Right ventricle myocardium inferior (tissue), 1 donor: ENCODE measurements at places on chromosomes 2 and 18.

GRCh38 chr18:48314690-48315089 is 94.5 kb downstream of the ZBTB7C start:
- DNase-seq = no peak

DNA sequence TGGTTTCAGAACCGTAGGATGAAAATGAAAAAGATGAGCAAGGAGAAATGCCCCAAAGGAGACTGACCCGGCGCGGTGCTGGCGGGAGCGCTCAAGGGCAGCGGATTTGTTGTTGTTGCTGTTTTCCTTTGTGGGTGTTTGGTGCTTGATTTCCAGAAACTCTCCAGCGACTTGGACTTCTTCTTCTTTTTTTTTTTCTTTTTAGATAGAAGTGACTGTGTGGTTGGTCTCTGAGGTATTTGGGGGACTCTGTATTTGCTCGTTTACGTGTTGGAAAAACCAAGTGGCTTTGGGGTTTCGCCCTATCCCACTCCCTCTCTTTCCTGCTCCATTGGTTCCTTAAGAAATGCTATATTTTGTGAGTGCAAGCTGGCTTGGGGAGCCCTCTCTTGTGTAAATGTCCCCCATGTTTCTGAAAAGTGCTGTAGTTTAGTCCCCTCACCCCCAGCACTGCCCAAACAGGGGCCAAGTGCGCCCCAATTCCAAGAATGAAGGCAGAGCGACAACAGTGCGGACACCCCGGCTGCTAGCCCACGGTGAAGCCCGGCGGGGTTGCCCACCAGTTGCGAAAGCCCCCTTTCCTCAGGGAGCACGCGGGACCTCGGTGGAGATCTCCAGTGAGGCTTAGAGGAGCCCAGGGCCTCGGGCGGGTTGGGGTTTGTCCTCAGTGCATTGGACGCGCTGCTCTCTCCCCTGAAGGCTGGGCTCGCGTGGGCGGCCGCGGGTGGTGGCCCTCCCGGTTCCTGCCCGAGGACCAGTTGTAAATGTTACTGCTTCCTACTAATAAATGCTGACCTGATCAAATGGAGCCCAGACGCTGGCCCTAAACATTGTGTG is 1.8 kb downstream of the HOXD9 start:
- DNase-seq = no peak

DNA sequence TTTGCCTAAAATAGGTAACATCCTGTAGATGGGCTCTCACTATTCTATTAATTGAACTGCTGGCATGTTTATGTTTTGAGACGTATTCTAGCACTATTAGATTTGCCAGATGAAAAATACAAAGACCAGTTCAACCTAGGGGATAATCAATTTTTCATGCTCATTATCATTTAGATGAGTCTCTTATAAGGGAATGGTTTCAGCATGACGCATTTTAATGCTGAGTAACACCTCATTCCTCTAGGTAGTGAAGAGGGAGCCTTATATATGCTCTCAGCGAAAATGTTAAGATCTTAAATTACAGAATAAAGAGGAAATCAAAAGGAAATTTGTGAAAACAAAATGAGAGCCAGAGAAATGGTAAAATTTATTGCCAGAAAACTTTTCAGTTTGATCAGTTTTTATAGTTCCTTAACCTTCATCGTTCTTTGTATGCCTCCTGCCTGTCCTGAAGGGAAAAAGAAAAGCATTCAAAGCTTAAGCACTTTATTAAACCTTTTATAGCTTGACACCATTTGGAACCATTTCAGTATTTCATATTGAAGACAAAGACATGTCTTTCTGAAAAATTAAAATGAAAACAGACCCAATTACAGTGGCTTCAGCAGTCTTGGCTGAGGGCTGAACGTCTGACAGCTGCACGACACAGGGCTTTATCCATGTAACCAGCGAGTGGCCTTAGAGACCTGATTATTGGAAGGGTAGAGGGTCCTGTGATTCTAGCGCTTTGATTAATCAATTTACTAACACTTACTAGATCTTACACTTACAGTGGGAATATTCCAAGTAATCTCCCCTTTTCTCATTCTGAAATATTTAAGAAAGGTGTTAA is 112.8 kb downstream of the ADCYAP1 start:
- no peak for DNase-seq

DNA sequence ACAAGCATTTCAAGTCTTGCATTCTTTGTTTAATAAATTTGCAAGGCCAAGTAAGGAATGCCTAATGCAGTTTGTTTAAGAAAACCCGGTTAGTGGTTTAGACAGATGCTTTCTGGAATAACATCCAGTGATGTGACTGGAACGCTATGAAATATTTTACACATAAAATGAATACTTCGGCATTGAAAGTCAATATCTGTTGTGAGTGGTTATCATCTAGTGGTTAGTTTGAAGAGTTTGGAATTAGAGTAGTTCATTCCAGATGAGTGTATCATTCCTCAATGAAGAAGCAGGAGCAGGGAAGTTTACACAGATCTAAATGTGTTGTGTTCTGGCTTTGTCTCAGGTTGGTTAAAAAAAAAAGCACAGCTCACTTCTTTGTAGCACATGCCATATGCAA is 608.0 kb upstream of the PIK3C3 start:
- no peak for DNase-seq

DNA sequence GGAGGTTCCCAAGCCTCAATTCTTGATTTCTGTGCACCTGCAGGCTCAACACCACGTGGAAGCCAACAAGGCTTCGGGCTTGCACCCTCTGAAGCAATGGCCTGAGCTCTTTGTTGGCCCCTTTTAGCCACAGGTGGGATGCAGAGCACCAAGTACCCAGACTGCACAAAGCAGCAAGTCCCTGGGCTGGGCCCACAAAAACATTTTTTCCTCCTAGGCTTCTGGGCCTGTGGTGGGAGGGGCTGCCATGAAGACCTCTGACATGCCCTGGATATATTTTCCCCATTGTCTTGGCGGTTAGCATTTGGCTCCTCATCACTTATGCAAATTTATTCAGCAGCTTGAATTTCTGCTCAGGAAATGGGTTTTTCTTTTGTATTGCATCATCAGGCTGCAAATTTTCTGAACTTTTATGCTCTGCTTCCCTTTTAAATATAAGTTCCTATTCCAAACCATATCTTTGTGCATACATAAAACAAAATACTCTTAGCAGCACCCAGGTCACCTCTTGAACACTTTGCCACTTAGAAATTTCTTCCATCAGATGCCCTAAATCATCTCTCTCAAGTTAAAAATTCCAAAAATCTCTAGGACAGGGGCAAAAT is 9.0 kb upstream of the MATN3 start:
- DNase-seq = no peak

DNA sequence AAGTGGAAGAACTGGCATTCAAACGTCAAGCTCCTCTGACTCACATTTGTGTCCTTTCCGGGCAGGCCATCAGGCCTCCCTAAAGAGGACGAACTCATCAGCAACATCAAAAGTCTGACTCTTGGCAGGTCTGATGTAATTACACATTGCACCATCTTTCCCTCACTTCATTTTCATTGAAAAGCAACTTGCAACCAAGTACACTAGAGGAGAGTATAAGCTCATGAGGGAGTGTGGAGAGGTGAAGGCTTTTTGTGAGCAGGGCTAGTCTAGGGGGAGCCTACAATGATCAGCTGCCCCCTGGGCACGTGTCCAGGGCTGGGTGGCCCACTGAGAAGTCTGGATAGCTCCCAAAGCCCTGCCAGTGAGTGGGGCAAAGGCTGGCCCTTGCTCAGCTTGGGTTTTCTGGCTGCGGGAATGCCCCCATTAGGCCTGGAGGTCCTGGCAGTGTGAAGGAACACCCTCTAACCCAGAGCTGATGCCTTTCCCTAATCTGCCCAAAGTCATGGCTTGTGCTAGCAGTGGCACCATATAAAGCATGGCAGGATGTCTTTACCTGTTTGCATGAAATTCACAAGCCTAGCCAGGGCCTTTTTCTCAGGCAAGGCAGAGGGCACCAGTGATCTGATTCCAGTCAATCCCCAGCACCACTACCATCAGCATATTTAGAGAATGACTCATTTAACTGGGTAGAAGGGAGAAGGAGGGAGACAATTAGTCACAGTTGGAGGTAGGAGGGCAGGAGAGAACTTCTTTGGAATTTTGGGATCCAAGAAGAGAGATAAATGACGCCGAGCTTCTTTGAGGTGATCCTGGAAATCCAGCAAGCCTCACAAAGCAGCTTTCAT is 8.5 kb upstream of the DAW1 start:
- DNase-seq = peak; percentile 68

DNA sequence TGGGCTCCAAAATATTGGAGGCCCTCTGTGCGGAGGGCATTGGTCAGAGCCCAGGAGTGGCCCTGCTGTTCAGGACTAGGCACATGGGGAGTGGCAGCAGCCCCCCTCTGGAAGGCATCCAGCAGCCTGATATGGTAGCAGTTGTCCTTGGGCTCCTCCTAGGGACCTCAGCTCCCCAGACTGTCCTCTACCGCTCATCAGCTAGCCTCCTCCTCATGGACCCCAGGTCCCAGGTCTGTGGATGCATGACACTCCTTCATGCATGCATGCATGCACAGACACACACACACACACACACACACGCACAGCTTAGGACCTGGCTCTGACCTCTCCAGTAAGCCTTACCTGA is 15.4 kb upstream of the ATP6V1B1 start:
- DNase-seq = no peak

DNA sequence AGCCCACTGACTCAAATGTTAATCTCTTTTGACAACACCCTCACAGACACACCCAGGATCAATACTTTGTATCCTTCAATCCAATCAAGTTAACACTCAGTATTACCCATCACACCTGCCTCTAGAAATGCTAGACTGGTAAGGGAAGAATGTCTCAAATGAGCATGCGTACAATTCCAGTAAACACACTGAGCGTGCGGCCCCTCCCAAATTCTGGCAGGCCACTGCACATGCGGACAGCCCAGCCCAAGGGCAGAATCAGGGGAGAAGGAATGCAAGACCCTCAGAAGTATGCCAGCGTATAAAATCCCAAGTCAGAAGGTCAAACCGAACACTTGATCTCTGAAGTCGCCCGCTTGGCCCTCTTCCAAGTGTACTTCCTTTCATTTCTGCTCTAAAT is 7.6 kb upstream of the EMILIN2 start:
- DNase-seq = no peak

DNA sequence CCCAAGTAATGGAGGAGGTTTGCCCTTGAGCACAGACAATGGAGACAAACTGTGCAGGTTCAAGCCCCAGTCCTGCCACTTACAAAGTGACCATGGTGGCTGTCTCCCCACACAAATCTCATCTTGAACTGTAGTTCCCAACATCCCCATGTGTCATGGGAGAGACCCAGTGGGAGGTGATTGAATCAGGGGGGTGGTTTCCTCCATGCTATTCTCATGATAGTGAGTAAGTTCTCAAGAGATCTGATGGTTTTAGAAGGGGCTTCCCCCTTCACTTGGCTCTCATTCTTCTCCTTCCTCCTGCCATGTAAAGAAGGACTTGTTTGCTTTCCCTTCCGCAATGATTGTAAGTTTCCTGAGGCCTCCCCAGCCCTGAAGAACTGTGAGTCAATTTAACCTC is 225.4 kb downstream of the TXNL1 start:
- DNase-seq = no peak

DNA sequence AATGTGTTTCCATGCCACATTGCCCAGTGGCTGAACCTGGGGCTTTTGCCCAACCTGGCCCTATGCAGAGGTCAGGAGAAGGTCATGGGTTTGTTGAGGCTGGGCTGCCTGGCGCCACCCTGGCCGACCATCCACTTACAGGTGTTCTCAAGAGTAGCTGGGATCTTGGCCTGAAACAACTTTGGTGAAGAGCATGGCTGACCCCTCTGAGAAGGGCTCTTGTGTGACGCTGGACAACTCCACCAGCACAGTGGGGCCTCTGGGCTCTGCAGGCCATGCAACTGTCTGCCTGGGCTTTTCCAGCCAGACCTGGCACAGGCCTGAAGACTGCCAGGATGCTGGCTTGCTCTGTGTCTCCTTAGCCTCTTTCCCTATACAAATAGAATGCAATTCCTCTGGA is 76.4 kb upstream of the ZNG1B start:
- no peak for DNase-seq

DNA sequence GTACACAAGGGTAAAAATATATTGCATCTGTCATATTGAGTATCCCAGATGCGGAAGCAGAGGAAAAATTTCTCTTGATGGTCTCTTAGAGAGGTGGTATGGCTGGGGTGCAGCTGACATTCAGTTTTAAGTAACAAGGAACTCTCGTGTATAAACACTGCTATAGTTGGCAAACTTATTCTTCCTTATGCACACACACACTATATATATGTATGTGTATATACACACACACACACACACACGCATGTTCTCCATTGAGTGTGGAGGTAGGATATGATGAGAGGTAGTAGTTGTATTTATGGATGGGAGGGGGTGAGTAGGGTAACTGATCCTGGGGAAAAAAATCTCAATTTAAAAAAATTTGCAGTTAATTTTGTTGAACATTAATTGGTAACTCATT is 10.6 kb downstream of the PHLPP1 start:
- DNase-seq = no peak

DNA sequence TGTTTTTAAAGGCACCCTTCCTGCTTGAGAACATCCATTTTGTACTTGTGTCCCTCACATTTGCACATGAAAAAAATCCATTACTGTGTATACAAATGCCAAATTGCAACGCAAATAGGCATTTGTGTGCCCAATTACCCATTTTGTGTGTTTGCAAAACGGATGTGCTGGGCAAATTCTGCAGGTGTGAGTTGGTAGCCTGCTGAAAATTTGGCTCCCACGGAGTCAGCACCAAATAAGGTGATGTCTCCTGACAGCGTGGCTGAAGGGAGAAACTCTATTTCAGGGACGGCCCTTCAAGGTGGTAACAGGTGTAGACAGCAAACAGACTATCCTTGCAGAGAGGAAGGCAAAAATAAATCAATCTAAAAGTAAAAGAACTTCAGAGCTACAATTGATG is 661.1 kb downstream of the BCL11A start:
- DNase-seq = no peak

DNA sequence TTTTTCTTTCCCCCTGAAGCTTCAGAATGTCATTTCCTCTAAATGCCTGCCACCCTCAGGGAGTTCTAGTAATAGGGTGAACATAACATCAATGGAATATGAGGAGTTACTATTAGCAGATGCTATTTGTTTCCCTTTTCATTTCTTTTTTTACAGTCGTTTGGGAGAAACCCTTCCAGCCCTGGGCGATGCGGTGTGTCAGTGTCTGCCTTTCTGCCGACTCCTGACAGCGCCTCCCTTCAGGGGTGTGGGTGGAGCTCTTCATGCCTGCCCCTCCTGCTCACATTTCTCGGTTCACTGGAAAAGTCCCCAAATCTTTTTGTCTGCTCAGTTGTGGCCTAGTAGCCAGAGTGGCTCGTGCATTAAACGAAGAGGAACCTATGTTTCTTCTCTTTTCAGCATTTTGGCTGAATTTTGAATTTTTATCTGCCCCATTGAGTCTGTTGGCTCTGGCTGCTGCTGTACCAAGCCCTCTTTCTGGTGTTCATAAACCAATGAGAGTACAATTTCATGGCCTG is 72.3 kb downstream of the FMNL2 start:
- no peak for DNase-seq

- no peak for DNase-seq
Measured at GRCh38 chr18:2547477-2548087, 23.7 kb downstream of the METTL4 start.
